ENCODE measurements at places on chromosomes 4 and X.

DNA sequence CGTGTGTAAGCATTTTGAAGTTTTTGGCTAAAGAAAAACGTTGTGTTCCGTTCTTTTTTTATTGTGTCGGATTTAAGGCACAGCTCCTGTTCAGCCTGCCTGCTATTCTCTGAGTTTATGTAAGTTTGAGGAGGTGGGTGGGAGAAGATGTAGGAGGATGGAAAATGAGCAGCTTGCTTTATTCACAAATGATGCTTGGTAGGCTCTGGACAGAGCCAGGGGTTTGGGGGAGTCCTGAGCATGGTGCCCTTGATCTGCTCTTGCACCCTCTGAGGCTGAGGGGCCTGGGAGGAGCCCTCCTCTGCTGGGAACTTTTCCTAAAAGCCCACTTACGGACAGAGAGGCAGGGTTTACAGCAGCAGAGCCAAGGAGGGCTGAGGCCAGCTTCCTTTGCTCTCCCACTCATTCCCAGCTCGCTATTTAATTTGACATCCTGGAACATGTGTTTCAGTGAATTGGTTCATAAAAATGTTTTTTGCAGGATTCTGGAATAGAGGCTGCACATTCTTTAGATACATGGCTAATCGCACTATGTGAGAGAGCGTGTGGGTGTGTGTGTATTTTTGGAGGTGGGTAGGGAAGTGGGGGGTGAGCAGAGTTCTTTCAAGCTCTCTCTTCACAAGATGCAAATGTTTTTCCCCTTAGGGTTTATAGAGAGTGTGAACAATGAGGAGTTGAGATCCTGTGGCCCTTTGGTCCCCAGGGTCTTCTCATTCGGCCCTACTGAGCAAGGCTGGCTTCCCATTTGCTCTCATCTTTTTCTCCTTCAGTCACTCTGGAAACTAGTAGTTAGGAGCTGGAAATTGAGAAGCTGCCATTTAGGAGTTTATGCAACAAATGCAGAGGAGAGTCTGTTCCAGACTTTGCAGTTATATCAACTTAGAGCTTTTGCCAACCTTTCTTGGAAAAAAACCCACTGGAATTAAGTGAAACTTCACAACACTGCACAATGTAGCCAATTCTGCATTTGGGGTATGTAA, 32.1 kb downstream of the TMEM131L start:
- DNase-seq: no peak

GRCh38 chrX:117376460-117376859, 740.1 kb downstream of the KLHL13 start:
- no peak for DNase-seq

GRCh38 chr4:184782731-184783373, 42.9 kb downstream of the ACSL1 start:
- no peak for DNase-seq

- no peak for DNase-seq
These were observed 12.0 kb downstream of the TMSB4X start for GRCh38 chrX:12986886-12987285.

DNA sequence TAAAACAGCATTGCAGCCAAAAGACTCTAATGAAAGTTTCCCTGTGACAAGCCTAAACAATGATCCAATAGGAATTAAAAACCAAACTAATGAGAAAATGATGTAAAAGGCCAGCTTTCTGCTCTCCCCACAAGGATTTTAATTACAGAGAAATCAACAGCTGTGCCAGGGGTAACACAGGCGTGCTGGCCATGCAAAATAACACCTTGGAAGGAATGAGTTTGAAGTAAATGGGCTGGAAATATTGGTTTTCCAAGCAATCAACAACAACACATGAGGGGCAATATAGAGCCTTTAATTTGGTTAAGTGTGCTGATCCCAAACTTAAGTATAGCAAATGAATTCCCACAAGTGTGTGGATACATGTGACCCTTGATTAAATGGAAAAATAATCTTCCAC, 56.9 kb downstream of the NDNF start:
- no peak for DNase-seq

DNA sequence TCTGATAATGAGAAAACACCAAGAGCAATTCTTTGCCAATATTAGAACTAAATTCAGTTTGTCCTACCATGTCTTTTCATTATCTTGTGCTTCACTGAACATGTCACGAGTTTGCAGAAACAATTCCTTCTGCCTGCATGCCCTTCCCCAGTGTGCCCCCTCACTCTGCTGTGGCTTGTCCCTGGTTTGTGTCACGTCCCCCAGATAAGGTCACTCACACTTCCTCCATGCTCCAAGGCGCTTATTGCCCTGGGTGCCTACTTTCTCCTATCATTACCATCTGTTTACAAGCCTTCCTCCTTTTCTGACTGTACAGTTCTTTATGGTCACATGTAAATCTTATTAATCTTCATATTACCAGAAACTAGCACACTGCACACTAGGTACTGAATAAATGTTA, 394.1 kb downstream of the KCNIP4 start:
- DNase-seq: no peak

- peak; percentile 56 for DNase-seq
These were observed 167.5 kb downstream of the CDS1 start for GRCh38 chr4:84750260-84750959.

- DNase-seq: peak; percentile 62
These were observed 689 bp upstream of the OGT start for GRCh38 chrX:71532078-71532752.

GRCh38 chr4:110062166-110062565, 136.2 kb downstream of the ELOVL6 start:
- no peak for DNase-seq

- no peak for DNase-seq
These were observed 24.5 kb upstream of the PJA1 start for GRCh38 chrX:69189576-69190371.
